ENCODE measurements at places on chromosomes 3 and 15. TPM values are rescaled to one million over a fixed set of nuclear protein-coding genes. Genes with fewer than 3 reads are reported as not detected.

Gene THSD4
- 20.5 TPM for total RNA-seq

- no peak for DNase-seq
Measured at GRCh38 chr15:29097971-29098370, 171.7 kb downstream of the NSMCE3 start.

Gene EFHB
- total RNA-seq: not detected

- no peak for DNase-seq
Measured at GRCh38 chr3:160134964-160135363, 90.3 kb upstream of the C3orf80 start.

DNA sequence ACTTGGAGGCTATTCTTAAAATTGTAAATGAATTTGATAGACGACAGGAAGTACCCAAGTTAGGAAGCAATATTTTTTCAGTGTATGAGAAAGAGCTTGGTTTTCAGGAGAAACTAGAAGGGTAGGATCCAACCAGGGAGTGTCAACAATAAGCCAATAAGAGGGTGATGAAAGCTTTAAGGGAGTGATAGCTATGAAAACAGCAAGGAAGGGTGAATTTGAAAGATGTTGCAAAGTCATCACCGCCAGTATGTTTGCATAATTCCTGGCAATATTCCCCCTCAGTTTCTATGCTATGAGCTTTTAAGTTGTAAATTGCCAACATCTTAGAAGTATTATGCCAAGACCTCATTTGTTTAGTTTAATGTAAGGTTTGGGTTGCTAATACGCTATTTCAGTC, 11.8 kb upstream of the CSTA start:
- no peak for DNase-seq

DNA sequence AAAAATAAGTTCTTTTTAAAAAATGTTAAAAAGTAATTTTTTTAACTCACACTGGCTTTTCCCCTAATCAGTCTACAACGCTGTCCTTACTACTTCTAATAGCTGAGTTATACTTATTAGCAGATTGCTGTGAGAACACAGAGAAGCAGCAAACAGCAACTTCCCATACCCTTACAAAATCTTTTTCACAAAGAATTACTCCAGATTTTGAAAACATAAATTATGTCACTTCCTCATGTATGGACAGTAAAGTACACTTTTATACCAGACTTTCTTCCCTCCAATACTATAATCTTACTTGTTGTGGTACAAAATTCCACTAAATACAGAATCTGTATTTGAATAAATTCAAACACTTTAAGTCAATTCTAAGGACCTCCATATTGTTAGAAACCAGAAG, 2.1 kb downstream of the PHC3 start:
- DNase-seq: no peak

Gene LRRC2
- total RNA-seq: not detected

Gene LDHAL6B
- total RNA-seq: not detected

All from stomach (tissue), 19 donors.